AML-193 (cell line): ENCODE measurements at places on chromosomes 7 and 10.
A peak's percentile ranks its signal among the peaks of the same experiment; 100 is the strongest.

DNA sequence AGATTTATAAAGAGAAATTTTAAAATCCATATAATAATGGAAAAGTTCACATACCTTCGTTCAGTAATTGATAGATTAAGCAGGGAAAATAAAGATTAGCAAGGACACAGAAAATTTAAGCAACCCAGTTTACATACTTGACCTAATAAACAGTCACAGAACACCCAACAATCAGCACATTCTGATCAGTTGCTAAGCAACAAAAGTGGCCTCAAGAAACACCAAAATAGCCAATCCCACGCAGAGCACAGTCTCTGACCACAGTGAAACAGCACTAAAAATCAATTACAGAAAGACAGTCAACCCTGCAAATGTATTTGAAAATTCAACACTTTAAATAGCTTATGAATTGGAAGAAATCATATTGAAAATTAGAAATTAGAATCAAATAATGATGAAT, 39.3 kb upstream of the DRGX start:
- no peak for DNase-seq

DNA sequence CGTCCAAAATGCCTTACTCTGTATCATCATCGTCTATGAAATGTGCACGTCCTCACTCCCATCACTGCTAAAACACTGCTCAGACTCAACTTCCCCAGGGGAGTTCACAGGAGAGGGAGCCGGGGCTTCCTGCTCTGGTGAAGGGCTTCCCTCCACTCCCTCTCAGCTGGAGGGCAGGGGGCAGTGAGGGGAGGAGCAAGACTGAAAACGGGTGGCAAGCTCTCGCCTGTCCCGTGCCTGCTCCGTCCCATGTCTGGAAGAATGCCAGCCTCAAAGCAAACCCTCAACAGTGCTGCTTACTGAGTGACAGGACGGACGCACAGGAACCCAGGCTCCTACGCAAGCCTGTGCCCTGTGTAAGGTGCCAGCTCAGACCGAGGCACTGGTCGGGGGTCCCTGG, 25.1 kb downstream of the PRKAG2 start:
- DNase-seq, result peak; percentile 31

DNA sequence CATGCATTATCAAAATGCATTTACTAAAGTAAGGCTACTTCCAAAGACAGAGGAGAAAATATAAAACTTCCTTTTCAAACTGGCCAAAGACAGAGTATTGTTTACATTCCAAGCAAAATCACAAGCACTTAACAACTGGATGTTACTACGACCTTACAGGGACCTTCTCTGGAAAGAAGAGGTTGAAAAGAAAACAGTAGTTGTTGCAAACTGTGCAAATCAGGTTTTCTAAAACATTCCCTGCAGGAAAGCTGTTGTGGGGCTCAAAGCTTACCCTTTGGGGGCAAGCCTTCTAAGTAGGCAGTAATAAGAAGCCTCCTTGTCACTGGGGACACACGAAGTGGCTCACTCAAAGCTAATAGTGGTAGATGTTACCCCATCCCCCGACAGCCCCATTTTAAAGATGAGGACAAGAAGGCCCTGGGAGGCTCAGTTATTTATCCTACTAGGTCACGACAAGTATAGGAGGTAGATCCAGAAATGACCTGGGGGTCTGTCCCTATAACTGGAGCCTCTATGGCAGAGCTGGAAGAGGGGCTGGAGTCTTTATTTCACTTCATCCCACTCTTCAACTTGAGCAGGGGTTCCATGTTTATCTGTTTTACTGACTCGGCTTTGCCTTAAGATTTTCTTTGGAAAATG, 46.6 kb downstream of the ATXN7L1 start:
- no peak for DNase-seq

DNA sequence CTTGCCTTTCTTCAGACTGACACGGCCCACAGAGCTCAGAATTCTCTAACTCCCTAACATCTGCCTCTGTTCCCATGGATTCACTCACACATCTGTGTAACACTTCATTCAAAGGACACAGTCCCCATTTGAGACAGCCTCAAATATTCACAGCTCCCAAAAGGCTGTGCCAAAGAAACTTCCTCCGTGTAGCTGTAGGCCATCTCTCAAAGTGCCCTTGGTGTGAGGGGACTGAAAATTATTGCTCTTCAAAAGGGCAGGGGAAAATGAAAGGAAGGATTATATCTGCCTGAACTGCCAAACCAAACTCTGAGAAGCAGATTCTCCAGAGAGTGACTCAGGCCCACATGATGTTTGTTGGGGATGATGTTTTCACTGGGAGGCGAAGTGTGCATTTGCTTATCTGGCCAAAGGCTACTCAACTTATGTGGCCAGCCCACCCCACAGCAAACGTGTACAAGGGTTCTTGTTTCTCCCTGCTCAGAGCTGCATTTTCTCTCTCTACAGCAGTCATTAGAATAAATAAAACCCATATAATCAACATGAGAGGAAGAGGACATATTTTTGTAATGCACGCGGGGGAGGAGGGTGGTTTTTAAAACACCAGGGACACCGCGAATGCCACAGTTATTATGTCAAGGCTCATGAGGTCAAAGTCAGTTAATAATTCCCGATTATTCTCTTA, 302.4 kb upstream of the NFE2L3 start:
- no peak for DNase-seq

GRCh38 chr7:137970253-137970975, 31.5 kb downstream of the CREB3L2 start:
- peak; percentile 40 for DNase-seq

- DNase-seq, result peak; percentile 33
Measured at GRCh38 chr10:14478604-14479003, 147.9 kb upstream of the FRMD4A start.

DNA sequence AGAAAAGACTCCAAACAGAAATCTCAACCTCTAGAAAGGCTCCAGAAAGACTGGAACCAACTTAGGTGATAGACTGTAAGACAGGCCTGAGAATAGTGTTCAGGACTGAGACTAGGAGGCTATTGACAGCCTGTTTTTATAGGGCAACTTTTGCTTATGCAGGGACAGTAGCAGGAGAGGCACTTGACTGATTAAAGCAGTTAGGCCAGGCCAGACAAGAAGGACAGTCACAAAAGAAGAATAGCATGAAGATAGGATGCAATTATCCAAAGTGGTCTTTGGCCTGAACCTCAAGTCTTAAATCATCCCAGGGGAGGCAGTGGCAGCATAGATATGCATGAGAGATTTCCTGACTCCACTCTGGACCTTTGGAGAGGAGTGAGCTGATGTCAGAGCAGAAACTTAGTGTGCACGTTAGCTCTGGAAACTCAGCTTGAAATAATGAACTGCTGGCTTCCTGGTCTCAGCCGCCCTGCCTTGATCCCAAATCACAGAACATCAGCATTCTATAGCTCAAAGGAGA, 290.6 kb downstream of the SORCS3 start:
- no peak for DNase-seq

GRCh38 chr7:151796091-151796870, 80.6 kb downstream of the PRKAG2 start:
- DNase-seq, result no peak

DNA sequence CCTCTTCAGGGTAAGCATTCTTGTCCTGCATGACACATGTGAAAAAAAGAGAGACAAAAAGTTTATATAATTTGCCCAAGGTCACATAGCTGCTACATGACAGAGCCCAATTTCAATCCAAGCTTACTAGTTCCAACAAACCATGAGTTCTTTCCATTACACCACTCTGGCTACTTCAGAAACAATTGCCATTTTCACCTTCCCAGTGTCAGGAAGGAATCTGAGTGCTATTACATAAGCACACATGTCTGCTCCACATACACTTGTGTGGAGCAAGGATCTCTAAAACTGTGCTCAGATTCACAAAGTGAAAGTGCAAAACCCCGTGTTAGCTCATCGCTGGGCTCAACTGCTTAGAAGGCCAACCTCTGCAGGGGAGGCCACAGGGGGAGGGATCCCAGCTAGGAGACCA, 356.2 kb upstream of the NFE2L3 start:
- DNase-seq, result no peak
